ENCODE measurements at places on chromosomes 2 and 18. TPM values are rescaled to one million over a fixed set of nuclear protein-coding genes. Genes with fewer than 3 reads are reported as not detected.

Gene SYT4
- total RNA-seq: not detected

Gene ROCK2
- 14.7 TPM for total RNA-seq

Gene TSPYL6
- total RNA-seq: not detected

Gene DSC3
- not detected for total RNA-seq

GRCh38 chr2:220736778-220737177 lies 835.3 kb downstream of the EPHA4 start:
- no peak for DNase-seq

DNA sequence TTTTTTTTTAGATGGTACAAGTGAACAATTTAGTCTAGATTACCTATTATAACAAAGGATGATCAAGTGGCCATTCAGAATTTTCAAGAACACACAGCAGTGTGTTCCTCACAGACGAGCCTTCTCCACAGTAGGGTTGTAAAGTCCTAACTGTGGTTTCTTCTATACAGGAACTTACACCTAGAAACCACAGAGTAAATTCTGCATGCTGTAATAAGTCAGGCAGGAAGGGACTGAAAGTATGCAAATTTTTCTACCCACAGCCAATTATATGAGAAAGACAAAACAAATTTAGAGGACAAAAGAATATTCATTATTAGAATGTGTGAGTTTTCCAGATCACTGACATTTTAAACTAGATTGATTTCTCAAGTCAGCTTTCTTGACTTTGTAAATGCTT lies 99.5 kb downstream of the RBMS1 start:
- no peak for DNase-seq

DNA sequence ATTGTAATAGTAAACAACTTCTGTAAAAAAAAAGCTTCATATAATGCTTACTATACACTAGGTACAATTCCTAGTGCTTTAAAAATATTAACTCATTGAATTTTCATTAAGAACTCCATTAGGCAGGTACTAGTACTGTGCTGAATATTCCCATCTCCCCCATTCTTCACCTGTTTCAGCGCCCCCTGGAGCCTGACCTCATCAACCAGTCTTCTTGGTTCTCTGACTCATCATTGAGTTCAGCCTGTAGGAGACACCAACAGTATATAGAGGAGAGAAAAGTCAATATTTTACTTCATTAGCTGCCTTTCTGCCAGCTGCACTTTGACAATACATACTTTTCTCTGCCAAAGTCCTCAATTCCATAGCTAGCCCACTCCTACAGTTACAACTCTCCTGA lies 1009.9 kb upstream of the KLHL29 start:
- DNase-seq: no peak

- no peak for DNase-seq
These were observed 18.5 kb downstream of the RBMS1 start for GRCh38 chr2:160474891-160475787.

DNA sequence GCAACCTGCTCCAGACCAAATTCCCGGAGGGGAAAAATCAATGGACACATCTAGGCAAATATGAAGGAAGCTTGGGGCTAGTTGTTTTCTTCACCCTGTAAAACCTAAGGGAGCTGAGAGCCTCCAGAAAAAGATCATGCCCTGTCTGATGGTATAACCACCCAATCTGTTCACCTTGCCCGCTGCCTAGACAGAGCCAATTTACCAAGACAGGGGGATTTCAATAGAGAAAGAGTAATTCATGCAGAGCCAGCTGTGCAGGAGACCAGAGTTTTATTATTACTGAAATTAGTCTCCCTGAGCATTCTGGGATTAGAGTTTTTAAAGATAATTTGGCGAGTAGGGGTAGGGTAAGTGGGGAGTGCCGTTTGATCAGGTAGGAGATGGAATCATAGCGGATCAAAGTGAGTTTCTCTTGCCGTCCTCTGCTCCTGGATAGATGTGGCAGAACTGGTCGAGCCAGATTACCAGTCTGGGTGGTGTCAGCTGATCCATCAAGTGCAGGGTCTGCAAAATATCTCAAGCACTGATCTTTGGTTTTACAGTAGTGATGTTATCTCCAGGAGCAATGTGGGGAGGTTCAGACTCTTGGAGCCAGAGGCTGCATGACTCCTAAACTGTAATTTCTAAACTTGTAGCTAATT lies 35.1 kb upstream of the B4GALT6 start:
- DNase-seq: no peak

DNA sequence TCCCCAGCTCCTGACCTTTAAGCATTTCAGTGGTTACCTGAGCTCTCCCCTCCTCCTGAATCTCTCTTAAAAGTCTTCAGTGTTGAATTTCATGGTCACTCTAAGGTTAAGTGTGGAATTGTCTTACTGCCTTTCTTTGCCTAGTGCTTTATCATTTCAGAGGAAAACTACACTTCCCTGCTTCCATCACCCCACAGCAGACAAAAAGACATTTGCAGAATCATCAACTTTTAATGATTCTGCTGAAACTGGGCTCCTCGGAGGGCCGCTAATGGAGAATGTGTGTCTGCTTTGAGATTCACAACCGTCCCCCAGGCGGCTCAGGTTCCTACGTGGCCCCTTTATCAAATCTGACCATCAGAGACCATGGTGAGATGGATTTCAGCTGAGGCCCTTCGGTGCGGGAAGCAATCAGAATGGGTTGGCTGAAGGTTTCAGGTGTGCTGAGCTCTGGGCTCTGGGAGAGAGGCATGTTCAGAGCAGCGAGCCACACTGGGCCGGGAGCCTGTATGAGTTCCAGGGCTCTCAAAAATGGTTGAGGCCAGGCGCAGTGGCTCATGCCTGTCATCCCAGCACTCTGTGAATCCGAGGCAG lies 41.9 kb upstream of the TBC1D8 start:
- no peak for DNase-seq

- no peak for DNase-seq
These were observed 131.3 kb upstream of the CBLN2 start for GRCh38 chr18:72675394-72675793.

DNA sequence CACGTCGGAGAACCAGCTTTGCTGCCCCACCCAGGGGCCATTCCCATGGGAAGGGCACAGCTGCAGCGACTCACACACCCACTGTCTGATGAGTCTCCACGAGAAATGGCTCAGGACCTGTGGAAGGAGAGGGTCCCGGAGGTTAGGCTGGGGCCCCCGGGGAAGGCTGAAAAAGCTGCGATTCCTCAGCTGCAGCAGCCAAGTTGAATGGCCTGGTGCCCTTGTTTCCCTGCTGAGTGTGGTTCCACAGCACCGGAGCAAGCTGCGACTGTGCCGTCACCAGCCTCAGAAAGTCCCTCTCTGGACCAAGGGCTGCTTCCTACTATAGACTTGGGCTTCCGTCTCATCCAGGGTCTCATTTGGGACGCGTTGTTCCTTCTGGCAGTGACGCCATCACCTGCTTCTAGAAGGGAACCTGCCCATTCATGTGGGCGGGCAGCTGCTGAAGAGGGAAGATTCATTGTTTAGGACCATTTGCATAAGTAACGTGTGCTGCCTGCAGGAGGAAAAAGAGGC lies 180.2 kb downstream of the INHBB start:
- no peak for DNase-seq

DNA sequence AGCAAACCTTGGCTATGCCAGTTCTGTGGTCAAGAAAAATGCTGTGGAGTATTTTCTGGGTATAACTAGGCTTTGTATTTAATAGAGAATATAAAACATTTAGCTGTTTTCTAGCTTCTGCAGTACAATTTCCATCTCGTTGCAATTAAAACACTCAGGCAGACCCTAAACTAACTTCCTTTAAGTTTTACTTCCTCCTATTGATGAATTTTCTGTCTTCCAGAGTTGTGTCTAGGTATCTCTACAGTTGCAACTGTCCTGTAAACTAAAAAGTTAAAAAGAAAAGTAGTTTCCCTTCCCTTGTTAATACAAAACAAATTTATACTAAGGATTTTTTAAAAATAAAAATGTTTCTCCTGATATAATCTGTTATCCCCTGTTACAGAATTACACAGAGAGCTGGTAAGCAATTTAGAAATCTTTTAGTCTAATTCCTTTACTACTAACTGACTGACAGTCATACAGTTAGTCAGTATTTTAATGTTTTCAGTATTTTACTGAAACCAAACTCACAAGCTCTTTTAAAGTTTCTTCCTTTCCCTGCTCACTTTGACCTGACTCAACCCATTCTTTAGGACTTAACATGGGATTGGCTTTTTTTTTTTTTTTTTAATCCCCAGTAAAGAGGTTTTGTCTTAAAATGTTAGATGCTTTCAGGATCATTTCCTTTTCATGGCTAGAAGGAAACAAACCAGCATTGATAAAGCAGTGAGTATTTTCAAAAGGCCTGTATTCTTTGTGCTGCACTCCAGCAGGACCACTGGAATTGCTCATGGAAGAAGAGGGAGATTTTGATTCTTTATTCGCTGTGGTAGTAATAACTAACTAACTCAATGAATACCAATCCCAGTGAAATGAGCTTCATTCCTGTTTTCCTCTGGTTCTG lies 22.9 kb downstream of the ITGAV start:
- no peak for DNase-seq

DNA sequence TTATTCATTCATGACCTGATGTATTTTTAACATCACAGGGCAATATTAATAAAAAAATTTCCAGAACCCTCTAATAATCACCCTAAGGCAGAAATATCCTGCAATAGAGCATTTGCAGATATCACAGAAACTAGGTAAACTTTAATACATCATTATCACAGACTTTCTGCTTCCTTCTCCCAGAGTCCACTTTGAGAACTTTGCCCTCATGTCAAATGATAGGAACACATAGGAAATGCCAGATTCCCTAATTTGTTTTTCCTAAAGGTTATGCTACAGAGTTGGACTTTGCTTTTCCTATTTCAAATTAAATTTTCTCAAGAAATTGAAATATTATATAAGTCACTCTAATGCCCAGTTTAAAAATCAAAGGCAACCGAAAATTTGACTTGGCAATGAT lies 352.8 kb upstream of the LRP1B start:
- no peak for DNase-seq

DNA sequence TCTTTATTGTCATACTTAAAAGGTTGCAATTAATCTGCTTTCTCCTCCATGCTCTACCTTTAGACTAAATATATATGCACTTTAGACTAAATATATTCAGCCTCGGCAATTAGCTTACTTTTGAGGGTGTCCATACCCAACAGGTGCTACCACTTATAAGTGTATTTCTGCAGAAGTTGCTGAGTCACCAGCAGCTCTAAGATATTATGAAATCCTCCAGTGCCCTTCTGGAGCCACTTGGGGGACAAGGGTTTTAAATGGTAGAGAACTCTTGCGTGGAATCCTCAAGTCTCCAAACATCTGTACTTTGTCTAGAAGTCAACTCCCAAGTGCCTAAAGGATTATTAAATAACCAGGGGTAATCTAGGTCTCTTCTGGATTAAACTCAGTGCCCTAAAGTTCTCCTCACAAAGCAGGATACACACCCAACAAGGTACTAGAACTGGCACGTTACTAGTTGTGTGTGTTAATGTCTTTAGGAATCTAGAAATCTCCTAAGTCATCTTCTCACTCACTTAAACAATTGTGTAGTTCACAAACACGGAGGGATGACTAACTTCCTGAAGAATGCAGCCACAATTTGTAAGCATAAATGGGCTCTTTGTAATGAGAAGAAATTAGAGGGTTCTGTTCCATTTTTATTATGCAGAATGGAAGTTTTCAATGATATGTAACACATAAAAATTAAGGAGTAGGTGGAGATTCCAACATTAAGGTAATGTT lies 159.7 kb downstream of the CD226 start:
- no peak for DNase-seq

DNA sequence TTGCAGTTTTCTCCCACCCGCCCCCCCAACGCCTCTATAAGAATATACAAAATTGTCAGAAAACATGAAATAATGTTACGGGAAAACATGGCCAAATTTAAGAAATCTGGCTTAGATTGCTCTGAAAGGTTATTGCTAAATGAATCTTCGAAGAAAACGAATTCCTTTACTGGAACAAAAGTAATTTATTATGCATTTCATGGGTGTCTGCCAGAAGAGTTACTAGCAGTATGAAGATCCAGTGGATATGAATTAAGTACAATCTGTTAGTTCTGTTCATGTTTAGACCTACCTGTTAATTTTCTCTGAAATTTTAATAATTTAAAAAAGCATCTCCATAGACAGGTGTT lies 21.9 kb downstream of the GATA6 start:
- DNase-seq: no peak

DNA sequence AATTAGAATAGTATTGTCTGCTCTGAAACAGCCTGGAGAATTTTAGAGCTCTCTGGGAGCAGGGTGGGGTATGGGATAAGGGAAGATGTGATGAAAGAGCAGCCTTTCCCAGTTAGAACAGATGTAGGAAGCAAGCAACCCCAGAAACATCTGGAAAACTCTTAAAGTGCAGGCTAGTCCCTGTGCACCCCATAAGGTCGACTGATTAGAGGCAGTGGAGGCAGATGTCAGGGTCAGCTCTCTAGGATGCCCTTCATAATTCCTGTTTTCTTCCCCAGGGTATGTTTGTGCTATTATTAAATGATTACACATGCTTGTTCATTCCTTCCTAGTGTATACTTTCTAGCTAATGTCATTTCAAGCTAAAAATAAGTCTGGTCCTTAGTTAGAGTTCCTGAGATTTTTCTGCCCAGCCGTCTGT lies 41.7 kb downstream of the PTPRM start:
- no peak for DNase-seq

DNA sequence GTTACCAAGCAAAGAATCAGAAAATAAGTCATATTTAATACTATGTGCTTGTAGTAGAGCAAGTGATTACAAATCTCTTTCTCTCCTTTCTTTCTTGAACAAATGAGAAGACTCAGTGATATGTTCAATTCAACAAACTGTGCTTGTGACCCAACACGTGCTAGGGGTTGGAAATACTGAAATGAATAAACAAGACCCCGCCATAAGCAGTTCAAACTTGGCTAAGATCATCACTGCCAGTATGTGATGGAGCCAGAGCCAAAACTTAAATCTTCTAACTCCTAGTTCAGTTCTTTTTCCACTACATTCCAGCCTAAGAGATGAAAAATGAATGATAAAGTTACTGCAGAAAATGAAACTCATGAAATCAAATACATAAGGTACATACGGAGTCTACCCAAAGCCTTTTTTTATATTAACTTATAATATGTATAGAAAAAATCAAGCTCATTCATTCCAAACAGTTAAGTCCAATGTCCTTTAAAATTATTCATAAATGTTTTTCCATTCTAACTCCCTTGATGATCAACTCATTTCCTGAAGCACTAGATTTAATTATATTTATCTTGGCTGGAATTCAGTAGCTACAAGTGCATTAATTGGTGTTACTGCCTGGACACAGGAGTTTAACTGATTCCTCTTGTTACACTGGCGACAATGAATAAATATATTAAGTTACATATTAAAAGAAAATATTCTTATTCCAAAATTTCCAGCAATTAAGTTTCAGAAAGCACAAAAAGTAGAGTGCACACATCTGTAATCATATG lies 36.0 kb downstream of the GALNT3 start:
- no peak for DNase-seq

DNA sequence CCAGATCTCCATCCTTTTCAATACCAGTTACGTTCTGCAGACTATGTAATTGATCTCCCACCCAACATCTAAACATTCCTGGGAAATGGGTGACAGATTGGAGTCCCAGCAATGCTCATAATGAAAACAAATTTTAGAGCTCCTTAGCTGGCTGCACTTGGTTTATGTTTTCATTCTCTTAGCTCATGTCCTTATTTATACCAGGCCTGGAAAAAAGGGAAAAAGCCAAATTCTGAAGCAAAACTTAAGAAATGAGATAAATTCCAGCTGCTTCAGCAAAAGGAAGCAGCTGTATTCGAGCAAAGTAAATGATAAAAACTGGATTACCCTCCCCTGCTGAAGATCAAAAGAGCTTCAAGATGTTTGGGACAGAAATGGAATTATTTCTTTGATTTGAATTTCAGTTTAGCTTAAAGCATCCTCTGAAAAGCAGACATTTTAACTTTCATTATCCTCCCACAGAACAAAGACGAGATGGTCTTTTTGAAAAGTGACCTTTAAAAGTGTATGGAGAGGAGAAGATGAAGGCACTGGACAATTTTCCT lies 196.5 kb upstream of the THUMPD2 start:
- no peak for DNase-seq
